ENCODE measurements at places on chromosomes 2 and 18.

GRCh38 chr2:44918095-44918775 is 23.3 kb upstream of the SIX3 start:
- DNase-seq: no peak

DNA sequence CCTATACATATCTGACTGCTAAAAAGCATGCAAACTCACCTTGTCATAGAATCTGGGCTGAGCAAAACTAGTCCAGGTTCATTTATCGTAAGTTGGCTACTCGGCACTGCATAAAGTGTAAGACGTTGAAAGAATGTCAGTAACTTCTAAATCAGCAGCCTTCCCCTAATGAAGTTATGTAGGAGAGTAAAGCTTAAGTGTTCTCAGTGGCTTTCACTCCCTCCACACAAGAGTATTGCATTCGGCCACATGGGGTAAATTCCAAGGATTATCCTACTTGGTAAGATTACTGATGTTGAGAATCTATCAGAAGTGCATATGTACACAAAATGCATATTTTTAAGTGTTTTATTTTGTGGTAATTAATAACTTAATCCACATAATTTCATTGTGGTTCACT is 130.1 kb downstream of the LCLAT1 start:
- no peak for DNase-seq

GRCh38 chr2:223090540-223091235 is 38.7 kb downstream of the KCNE4 start:
- DNase-seq: no peak

DNA sequence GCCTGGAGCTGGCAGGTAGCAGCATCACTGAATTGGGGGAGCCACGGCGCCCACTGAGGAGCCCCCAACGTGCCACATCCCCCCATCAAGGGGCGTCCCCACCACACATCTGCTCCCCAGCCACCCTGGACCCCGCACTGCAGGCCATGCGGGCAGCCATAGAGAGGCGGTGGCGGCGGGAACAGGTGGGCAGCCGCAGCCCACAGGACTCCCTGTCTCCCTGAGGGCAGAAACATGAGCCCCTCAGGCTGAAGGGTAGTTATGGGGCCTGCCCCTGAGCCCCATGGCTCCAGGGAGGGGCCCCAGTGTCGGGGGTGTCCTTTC is 26.6 kb downstream of the CROCC2 start:
- DNase-seq: no peak

DNA sequence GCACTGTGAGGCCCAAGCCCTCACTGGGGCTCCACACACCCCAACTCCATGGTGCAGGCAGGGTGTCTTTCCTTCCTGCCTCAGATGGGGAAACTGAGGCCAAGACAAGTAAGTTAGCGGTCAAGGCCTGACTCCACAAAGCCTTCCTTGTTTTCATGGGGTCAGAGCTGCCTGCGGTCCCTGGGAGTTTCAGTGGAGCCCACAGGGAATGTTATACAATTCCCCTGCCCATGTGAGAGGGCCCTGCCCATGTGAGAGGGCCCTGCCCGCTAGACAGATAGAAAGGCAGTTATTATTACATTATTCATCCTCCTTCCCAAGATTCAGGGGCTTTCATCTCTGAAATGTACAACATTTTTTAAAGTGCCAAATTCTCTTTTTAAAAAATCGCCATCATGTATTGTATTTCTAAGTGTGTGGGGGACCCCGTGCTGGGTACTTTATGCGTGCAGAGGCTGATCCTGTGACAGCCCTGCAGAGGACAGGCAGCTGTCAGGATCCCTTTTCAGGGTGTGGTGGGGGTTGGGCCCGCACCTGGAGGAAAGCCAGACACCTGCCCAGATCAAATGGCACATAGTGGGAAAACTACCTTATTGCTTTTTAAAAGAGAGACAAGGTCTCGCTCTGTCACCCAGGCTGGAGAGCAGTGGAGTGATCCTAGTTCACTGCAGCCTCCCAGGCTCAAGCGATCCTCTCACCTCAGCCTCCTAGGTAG is 23.4 kb downstream of the FBLN7 start:
- DNase-seq: no peak

- no peak for DNase-seq
Measured at GRCh38 chr18:46013484-46014189, 46.5 kb upstream of the EPG5 start.

DNA sequence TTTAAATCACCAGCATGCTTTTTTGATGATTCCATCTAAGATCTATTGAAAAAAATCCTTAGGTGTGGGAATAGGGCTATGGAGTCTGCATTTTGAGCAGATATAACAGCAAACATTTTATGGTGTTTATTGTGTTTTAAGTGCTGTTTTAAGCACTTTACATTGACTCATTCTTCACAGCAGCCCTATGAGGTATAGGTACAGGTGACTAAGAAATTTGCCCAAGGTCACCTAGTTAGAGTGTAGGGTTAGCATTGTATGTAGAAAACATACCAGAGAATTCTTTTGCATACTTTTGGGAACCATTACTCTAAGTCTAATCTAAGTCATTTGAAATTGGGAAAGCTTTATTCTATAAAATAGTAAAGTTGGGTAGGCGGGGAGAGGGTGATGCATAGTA is 31.3 kb downstream of the PPM1B start:
- no peak for DNase-seq

- no peak for DNase-seq
Measured at GRCh38 chr2:2777213-2777612, 446.1 kb upstream of the MYT1L start.

Measured in brain pericyte (primary cell).